ENCODE measurements at places on chromosomes 7 and 10. TPM values are rescaled to one million over a fixed set of nuclear protein-coding genes. Genes with fewer than 3 reads are reported as not detected.

The ZNF727 gene
- total RNA-seq: 0.34 TPM

The OR6B1 gene
- not detected for total RNA-seq

The PLXNA4 gene
- total RNA-seq: 3.4 TPM

The HOXA10 gene
- total RNA-seq: not detected

The PRRT4 gene
- total RNA-seq: 0.82 TPM

The GPNMB gene
- total RNA-seq: 127 TPM

The ZSWIM8 gene
- 108 TPM for total RNA-seq

The COL28A1 gene
- total RNA-seq: 4.2 TPM

The SPDYE6 gene
- not detected for total RNA-seq

The GIMAP6 gene
- total RNA-seq: 38.9 TPM

The SPDYE18 gene
- total RNA-seq: 1.1 TPM

The TPK1 gene
- 15.3 TPM for total RNA-seq

The NPY4R gene
- 11.6 TPM for total RNA-seq

The TFAM gene
- 27.0 TPM for total RNA-seq

The OR9A2 gene
- not detected for total RNA-seq

The TAS2R5 gene
- total RNA-seq: 6.8 TPM

The ZNF425 gene
- total RNA-seq: 1.7 TPM

The GHITM gene
- total RNA-seq: 114 TPM

The HOXA1 gene
- total RNA-seq: 0.31 TPM

The ITGA8 gene
- 124 TPM for total RNA-seq

The TMEM236 gene
- total RNA-seq: 0.37 TPM

The FHIP2A gene
- total RNA-seq: 44.7 TPM

The GPR85 gene
- total RNA-seq: 1.8 TPM

The NAT16 gene
- not detected for total RNA-seq

The ABCB4 gene
- total RNA-seq: 0.68 TPM
